ENCODE measurements at places on chromosomes 5 and 9. TPM values are rescaled to one million over a fixed set of nuclear protein-coding genes. Genes with fewer than 3 reads are reported as not detected.

Gene NUTM2G
- total RNA-seq, result not detected

Gene PDZD2
- total RNA-seq, result 0.16 TPM

Gene SLC12A7
- 26.0 TPM for total RNA-seq

Gene ROPN1L
- 0.39 TPM for total RNA-seq

Gene NFIB
- total RNA-seq, result 25.9 TPM

Gene PCDHGA7
- total RNA-seq, result 0.65 TPM

Gene HAVCR1
- total RNA-seq, result not detected

Gene CTSV
- total RNA-seq, result 2.1 TPM

Gene LHFPL2
- total RNA-seq, result 20.6 TPM

Gene PIP5K1B
- total RNA-seq, result not detected

Gene B4GALT7
- total RNA-seq, result 27.5 TPM

Gene CCDC152
- 2.1 TPM for total RNA-seq

Gene KCNV2
- not detected for total RNA-seq

Gene CCDC192
- total RNA-seq, result not detected

Gene PCDHGA9
- 1.4 TPM for total RNA-seq

Gene PTCH1
- total RNA-seq, result 10.6 TPM

Gene PAEP
- not detected for total RNA-seq

Gene IFNA13
- not detected for total RNA-seq

Gene PGM5
- 0.39 TPM for total RNA-seq

Gene CBY3
- total RNA-seq, result not detected

Gene VCAN
- total RNA-seq, result 261 TPM

Gene HEMGN
- total RNA-seq, result not detected

Gene MARCOL
- total RNA-seq, result not detected

Gene CMYA5
- total RNA-seq, result 0.26 TPM

Gene DOCK2
- 1.6 TPM for total RNA-seq

Gene F12
- 1.0 TPM for total RNA-seq

Gene TNIP1
- 59.8 TPM for total RNA-seq

Gene EFNA5
- 6.4 TPM for total RNA-seq

Gene POU5F2
- total RNA-seq, result 0.13 TPM

Gene RLN2
- total RNA-seq, result not detected

Gene RANBP3L
- total RNA-seq, result 0.13 TPM

Gene TRIM36
- total RNA-seq, result 1.4 TPM

Gene PDCD1LG2
- total RNA-seq, result 4.7 TPM

Gene TTF1
- 7.8 TPM for total RNA-seq

Gene STING1
- total RNA-seq, result 45.4 TPM

Gene ADRB2
- 0.65 TPM for total RNA-seq

Gene KCNT1
- not detected for total RNA-seq

Gene C6
- total RNA-seq, result 1.2 TPM

Gene KLHL9
- total RNA-seq, result 30.0 TPM

Gene INSL4
- total RNA-seq, result not detected

Gene NIM1K
- total RNA-seq, result 0.96 TPM

Gene DBH
- total RNA-seq, result not detected

Gene BTNL8
- total RNA-seq, result not detected

Gene RHOBTB3
- total RNA-seq, result 117 TPM

Gene IL31RA
- 6.1 TPM for total RNA-seq

Gene FAM221B
- total RNA-seq, result not detected

Gene DIPK1B
- 3.2 TPM for total RNA-seq

Gene C9
- total RNA-seq, result not detected

Gene OSMR
- 43.8 TPM for total RNA-seq

Gene LCN9
- total RNA-seq, result not detected

Gene PRRX2
- total RNA-seq, result 31.1 TPM

Measured in epithelial cell of alveolus of lung (primary cell).